ENCODE measurements at places on chromosomes 3 and 15.

DNA sequence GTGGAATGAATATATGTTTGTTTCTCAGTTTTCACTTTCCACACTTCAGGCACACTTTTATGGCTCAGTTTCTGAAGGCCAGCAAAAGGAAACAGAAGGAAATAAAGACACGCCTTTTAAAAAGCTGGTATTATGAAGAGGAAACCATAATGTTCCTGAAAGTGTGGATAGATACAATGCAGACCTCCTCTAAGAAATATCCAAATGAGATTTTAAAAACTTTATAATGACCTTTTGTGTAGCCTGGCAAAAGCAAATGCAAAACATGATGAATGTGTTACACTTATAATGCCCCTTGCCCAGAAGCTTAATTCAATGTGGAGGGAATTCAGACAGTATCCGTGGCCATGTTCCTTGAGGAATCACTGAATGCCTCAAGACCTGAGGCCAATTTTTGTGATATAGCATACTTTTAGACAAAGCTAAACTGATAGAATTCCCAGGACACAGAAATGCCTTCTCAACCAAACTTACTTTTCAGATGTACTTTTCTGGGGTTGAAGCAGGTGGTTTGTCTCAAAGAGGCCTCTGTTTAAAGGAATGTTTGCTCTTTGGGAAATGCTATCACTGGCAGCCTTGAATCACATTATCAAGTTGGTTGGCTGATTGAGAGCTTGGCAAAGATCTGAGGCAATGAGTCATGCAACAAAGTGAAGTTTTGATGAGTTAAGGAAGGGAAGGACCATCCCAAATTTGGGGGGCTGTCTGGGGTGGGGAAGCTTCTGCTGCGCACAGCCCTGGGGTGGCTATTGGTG lies 77.1 kb upstream of the CACNA2D3 start:
- DNase-seq, result no peak

GRCh38 chr15:67899596-67900283 lies 59.9 kb upstream of the RNU6-1 start:
- no peak for DNase-seq

- no peak for DNase-seq
These were observed 323.6 kb downstream of the GABRB3 start for GRCh38 chr15:26449291-26449690.

DNA sequence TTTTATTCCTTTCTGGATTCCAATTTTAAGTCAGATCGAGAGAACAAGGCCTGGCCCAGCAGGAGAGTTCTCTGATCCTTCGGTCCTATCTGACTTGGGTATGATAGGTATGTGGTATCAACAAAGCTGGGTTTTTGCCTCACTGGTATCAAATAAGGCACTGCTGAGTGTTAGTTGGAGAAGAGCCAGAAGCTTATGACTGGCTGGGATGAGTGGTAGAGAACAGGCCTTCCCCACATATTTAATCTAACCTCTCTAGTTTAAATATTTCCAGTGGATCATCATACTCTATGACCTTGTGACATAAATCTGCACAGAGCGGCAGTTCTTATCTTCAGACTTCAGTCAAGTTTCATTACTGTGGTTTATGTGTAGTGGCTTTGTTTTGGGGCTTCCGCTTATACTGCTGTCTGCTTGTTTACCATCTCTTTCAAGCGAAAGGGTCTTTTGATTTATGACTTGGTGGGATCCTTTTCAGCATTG lies 164.5 kb downstream of the PTPRG start:
- DNase-seq, result peak; percentile 84

DNA sequence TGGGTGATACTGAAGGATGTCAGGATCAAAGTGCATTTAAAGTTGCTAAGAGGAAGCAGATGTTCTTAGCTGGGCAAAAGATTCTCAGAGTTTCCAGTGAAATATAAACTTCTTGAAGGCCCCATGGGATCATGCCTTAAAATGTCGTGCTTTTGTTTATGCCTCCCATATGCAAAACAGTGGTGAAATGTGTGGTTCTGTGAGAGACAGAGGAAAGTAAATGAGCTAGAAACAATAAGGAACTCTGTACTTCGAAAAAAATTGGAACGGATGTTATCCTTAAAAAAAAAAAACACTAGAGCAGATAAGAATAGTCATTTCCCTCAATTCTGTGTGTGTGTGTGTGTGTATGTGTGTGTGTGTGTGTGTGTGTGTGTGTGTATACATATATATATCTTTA lies 497.0 kb upstream of the TBL1XR1 start:
- peak; percentile 37 for DNase-seq

DNA sequence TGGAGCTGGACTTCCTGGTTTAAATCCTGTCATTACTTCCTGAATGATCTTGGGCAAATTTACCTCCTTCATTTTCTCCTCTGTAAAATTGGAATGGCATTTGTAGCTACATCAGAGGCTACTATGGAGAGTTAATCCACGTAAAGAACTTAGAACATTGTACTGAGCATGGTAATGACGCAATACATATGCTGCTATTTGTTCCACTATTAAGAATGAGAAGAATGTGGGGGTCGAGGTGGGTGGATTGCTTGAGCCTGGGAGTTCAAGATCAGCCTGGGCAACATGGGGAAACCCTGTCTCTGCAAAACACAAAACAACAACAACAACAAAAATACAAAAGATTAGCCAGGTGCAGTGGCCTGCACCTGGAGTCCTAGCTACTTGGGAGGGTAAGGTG lies 250.6 kb downstream of the RYR3 start:
- DNase-seq, result no peak

DNA sequence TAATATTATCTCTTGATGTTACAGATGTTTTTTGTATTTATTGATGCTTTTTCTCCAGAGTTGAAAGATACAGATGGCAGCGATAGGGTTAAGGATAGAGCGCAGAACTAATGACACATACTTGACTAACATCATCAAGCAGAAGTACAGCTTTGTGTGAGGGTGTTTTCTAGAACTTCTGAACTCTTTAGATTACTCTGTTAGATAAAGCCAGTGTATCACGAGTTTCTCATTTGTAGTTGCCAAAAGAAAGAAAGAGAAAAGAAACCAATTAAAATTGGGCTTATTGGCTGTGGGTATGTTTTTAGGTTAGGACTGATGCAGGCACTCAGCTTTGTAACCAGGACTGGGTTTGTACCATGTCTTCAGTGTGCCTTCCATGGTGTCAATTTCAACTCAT lies 6.6 kb upstream of the GPR171 start:
- DNase-seq, result no peak

- DNase-seq, result peak; percentile 47
These were observed 2.0 kb upstream of the CLDN16 start for GRCh38 chr3:190385731-190386688.

- DNase-seq, result no peak
These were observed 122.0 kb upstream of the SOX14 start for GRCh38 chr3:137641879-137642704.

- no peak for DNase-seq
These were observed 25.0 kb downstream of the USP13 start for GRCh38 chr3:179677884-179678283.

DNA sequence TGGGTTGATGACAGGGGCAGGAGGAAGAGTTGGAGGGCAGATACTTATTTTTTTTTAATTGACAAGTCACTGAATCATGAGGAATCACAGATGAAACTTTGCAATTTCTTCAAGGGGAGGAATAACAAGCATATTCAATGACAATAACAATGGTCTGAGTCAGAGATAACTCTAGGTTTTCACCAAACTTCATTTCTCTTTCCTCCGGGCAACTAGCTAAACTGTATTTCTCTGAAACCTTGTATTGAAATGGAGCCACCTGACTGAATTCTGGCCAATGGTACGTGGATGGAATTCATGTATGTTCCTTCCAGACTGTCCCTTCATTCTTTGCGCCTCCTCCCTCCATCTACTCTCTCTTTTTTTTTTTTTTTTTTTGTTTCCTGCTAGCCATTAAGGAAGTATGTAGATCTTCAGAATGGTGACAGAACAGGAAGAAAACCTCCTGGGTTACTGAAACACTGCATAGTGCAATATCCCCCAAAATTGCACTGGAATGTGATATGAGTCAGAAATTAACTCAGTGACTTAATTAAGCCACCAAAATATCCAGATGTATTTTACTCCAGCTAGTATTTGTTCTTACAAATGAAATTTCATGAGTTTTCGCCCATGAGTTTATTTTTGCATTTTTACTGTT lies 495.4 kb downstream of the OTOL1 start:
- no peak for DNase-seq

DNA sequence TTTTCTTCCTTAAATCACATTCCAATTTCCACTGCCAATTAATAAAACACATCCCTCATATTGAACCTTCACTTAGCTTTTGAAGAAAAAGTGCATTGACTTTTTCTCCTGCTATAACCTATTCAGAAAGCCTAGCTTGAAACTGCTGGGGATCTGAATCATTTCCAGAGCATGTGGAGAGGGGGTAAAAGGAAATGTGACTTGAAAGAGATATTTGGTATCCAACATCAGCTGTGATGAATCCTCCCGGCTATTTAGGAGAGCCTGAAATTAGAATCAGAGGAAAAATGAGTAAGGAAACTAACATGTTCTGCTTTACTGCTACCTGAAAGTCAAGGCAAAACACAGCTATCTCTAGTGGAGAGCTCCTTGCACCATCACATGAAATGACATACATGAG lies 2.6 kb upstream of the GNB5 start:
- DNase-seq, result no peak

GRCh38 chr15:65082303-65082953 lies 5.9 kb downstream of the KBTBD13 start:
- DNase-seq, result no peak

DNA sequence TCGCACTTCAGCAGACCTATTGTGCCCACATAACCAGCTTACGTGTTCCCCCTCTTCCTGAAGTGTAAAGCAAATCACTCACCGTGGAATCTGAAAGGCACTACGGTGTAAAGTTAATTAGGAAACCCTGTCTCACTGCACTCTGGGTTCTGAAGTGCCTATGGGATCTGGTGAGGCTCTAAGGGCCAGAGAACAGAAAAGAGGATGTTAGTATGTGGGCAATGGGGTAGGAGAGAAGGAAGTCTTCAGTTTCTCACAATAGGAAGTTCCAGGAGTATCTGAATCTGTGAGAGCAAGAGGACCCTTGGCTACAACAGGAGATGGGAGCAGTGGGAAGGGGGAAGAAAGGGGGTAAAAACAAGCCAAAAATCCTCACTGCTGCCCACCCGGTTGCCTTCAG lies 71.4 kb downstream of the ITGB5 start:
- DNase-seq, result no peak

- no peak for DNase-seq
These were observed 82.3 kb downstream of the CHSY1 start for GRCh38 chr15:101169495-101170071.

GRCh38 chr3:48680811-48681540 lies 4.7 kb downstream of the NCKIPSD start:
- DNase-seq, result peak; percentile 73

GRCh38 chr3:142892714-142893113 lies 3.8 kb upstream of the PCOLCE2 start:
- DNase-seq, result no peak

DNA sequence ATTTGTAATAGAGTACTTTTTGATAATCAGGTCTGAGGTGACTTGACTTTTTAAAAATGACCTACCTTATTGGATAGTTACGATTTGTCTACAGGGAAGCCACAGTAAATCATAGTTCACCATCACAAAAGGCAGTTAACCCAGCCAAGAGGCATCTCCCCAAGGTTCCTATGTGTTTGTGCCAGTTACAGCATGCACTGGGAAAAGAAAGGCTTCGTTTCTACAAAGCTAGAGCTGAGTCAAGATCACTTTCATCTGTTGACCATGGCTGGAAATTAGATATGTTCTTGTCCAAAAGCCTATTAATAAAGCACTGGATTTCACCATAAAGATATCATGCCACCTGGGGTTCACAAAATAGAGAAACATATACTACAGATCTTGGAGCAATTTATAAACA lies 139.9 kb downstream of the GREM1 start:
- DNase-seq, result no peak

GRCh38 chr3:12995389-12996180 lies 77.6 kb downstream of the IQSEC1 start:
- DNase-seq, result peak; percentile 43

DNA sequence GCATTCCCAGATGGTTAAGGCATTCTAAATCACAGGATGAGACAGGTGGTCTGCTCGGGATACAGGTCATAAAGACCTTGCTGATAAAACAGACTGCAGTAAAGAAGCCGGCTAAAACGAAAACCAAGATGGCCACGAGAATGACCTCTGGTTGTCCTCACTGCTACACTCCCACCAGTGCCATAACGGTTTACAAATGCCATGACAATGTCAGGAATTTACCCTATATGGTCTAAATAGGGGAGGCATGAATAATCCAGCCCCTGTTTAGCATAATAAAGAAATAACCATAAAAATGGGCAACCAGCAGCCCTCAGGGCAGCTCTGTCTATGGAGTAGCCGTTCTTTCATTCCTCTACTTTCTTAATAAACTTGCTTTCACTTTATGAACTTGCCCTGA lies 151.1 kb downstream of the ZNF385D start:
- DNase-seq, result no peak

DNA sequence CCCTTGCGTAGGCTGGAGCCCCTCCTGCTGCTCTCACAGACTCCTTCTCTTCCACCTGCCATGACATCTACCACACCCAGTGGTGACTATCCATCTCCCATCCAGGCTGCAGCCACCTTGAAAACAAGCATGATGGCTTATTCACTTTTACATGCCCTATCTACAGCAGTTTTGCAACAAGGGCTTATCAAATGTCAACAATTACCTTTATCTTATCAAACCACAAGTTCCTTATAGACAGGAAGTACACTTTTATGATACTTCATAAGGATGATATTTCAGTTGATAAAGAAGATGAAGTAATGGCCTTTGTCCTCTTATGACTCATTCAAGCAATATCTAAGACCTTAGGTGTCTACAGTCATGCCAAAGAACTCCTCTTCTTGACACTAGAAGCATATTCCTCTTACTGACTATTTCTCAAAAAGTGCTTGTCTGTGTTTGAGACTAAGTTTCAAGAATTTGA lies 125.3 kb upstream of the SPRED1 start:
- no peak for DNase-seq

- DNase-seq, result peak; percentile 76
These were observed 45.6 kb downstream of the LRTM1 start for GRCh38 chr3:54882129-54882833.

- DNase-seq, result no peak
These were observed 11.2 kb upstream of the CAMK1 start for GRCh38 chr3:9780910-9781309.

GRCh38 chr3:117346901-117347300 lies 637.3 kb downstream of the TUSC7 start:
- no peak for DNase-seq

GRCh38 chr3:18744472-18744871 lies 319.3 kb upstream of the SATB1 start:
- no peak for DNase-seq

DNA sequence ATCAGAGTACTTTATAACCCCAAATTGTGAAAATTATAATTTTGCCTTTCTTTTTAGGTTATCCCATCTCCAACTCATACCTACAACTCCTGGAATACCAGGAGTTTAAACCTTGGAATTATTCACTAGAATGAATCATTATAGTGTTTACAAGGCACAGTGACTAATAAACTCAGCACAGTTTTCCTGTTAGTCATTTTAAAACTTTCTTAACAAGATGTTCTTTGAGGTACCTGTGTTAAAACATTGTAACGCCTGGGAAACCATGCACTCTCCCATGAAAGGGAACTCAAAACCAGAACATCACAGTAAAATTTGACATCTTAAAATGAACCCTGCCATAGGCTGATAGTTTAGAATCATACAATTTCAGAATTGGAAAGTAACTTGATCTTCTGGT lies 132.4 kb upstream of the OSTN start:
- no peak for DNase-seq

Data from osteoblast (primary cell).